ENCODE measurements at places on chromosomes 6 and 20.

- DNase-seq: no peak
Measured at GRCh38 chr6:139920027-139920775, 545.8 kb upstream of the CITED2 start.

DNA sequence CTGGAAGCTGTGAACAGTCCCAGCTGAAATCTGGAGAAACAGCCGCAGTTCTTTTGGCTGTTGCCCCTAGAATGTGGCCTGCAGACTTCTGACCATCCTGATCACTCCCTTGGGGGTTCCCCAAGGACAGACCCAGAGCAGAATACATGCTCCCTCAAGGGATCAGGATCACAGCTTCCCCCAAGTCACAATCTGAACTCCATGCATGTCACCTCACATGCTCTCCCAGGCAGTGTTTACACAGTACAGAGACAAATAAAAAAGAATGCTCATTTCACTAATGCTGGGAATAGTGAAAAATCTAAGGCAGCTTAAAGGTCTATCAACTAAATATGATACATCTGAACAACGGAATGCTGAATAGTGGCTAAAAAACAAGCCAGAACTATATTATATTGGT, 20.5 kb downstream of the SPAG4 start:
- DNase-seq: no peak

- no peak for DNase-seq
Measured at GRCh38 chr6:169777896-169778295, 26.5 kb downstream of the ERMARD start.

DNA sequence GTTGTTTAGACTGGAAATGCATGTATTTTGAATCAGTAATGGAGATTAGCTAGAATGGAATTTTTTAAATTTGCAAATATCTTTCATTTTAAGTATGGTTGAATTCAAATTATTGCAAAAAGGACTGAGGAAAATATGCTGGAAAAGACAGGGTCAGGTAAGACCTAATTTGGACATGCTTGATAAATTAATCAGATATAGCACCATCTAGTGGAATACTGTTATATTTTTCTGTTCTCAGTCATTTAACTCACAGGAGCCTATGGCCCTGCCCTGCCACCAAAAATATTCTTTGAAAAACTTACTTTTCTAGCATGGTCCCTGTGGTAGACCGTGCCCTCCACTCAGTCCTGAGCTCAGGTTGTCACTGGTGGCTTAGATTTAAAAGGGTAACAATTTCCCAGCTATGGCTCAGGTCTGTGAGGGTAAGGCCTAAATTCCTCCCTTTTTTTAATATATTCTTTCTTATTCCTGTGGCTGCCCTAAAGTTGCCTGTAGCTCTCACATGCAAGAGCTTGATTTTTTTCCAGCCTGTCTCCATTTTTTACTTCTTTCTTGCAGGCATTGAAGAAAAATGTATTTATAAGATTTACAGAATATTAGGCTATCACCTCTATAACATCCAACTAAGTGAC, 25.3 kb upstream of the KIAA1586 start:
- DNase-seq: peak; percentile 66

DNA sequence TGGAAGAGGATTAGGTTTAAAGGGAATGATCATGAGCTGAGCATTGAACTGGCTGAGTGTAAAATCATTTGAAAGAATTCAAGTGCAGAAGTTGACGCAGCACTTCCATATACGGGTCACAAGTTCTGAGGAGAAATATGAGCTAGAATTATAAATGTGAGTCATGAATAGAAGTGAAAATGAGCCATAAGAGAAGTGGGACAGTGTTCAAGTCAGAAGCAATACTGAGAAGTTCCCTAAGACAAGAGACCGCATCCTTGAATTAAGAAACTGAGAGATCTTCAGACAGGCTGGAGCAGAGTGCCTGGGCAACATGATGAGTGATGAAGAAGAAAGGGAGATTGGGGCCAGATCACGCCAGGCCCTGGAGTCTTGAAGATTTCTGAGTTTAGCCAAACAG, 209.7 kb downstream of the TBX18 start:
- DNase-seq: peak; percentile 27

DNA sequence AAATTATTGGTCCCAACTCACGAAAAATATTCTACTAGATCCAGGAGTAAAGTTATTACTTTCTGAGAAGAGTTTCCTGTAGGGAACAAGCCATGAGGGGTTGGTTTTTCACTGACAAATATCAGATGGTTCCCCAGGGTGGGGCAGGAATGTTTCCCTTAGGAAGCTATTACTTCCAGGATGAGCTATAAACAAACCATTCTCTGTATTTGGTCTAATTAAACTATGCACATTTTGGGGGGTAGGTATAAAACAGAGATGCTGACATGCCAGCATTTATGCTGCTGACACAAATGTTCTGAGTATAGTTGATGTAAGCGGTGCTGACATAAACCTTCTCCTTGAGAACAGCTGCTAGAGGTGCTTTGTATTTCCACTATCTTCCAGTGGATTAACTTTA, 54.2 kb downstream of the OGFRL1 start:
- DNase-seq: no peak

DNA sequence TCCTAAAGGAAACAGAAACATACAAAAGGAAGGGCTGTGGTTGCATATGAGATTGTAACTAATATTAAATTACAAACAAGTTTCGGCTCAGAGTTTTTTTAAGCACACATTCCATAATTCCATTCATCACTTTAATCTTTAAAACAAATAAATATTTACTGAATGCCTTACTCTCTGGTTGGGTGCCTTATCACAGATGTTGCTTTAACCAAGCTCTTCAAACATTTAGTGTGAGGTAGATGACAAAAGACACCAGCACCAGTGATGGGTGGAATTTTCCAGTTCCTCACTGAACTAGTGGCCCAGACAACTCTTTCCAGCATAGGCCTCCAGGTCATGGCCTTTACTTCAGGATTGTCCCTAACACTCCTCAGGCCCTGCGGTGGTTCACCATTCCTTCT, 58.7 kb downstream of the ARHGAP18 start:
- DNase-seq: no peak

DNA sequence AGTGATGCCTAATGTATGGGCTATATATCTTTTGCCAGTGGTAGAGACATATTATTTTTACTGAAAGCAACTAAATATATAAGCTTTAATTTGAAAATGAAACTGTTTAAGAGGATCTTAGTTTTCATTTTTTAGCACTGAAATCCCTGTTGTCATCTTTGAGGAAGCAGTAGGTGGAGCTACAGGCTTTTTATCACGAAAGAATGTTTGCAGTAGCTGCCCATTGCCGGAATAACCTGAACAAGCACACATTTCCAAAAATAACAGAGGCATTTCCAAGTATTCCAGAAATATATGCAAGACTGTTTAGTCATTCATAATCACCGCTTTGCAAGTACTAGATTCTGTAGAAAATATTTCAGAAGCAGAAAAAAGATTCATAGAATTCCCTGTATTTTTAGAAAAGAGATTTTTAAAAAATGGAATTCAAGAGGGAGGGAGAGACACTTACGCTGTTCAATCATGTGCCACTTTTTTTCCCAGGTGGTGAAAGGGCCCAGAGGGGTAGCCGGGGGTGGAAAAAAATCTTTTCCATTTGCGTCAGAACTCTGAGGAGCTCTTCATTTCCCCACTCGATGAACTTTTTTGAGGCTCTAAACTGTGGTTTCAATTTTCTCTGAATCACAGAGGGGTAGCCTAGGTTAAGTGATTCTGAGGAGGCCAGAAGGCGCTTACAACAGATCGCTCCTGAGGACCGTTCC, 142.5 kb upstream of the FERMT1 start:
- DNase-seq: peak; percentile 60

DNA sequence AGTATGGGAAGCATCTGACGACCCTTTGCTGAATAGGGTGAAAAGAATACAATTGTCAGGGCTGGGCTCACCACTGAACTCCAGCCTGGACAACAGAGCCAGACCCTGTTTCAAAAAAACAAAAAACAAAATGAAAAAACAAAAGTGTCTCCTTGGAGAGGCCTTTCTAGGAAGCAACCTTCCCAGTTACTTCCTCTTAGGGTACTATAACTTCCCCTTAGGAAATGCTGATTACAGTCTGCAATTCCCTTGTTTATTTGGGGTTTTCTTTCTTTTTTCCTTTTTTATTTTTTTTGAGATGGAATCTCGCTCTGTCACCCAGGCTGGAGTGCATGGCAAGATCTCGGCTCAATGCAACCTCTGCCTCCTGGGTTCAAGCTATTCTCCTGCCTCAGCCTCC, 20.5 kb upstream of the TTPAL start:
- DNase-seq: no peak

DNA sequence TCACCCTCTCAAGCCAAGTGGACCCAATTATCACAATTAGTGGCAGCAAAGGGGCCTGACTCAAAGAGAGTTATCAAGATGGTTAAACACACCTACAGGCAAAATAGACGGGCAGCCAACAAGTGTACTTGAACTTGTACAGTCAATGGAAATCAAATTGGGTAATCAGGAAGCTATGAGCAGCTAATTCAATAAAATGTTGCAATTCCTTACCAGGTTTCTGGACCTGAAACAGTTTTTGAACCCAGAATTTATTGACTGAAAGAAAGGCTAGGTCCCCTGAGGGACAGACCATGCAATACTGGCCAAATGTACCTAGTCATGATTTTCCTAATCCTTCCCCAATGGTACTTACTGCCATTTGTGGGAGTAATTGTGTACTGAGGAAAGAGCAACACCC, 679.8 kb downstream of the EPM2A start:
- peak; percentile 36 for DNase-seq

DNA sequence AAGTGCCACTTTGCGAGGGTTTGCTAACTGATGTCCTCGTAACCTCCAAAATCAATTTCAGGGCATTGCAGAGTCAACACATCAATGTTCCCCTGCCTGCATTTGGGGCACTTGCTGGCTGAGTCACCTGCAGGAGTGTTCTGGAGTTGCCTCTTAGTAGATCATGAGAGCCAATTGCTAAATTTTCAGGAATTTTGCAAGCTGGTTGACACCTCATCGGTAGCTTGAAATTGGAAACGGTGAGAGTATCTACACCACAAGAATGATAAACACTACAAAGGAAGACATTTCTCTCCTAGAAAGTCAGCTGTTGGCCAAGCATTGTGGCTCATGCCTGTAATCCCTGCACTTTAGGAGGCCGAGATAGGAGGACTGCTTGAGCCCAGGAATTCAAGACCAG, 10.8 kb upstream of the BFSP1 start:
- DNase-seq: peak; percentile 81

DNA sequence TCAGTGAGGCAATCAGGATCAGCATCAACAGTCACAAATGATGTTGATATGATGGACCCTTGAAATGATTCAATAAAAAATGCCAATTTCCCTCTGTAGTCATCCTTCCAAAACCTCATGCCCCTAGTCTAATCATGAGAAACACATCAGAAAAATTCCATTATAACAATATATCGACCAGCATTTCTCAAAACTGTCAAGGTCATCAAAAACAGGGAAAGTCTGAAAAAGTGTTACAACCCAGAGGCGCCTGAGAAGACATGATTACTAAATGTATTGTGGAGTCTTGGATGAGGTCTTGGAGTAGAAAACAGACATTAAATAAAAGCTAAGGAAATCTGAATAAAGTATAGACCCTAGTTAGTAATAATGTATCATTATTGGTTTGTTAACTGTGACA, 133.8 kb downstream of the SLC35B3 start:
- DNase-seq: no peak
